ENCODE measurements at places on chromosomes 2 and 18.
A peak's percentile ranks its signal among the peaks of the same experiment; 100 is the strongest.

DNA sequence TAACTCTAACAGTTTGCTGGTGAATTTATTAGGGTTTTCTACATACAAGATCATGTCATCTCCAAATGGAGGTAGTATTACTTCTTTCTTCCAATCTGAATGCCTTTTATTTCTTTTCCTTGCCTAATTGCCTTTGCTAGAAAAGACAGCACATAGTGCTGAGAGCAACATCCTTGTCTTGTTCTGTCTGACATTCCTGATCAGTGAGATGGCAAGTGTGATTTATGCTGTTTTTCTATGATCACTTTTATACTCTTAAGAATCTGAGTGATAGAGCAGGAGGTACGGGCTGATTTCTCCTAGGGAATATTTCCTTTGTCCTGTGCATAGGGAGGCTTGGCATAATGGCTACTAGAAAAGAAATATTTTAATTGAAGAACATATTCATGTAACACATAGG lies 17.3 kb downstream of the LYPD6B start:
- DNase-seq = no peak

GRCh38 chr2:200962811-200963123 lies 693 bp downstream of the ORC2 start:
- no peak for DNase-seq

DNA sequence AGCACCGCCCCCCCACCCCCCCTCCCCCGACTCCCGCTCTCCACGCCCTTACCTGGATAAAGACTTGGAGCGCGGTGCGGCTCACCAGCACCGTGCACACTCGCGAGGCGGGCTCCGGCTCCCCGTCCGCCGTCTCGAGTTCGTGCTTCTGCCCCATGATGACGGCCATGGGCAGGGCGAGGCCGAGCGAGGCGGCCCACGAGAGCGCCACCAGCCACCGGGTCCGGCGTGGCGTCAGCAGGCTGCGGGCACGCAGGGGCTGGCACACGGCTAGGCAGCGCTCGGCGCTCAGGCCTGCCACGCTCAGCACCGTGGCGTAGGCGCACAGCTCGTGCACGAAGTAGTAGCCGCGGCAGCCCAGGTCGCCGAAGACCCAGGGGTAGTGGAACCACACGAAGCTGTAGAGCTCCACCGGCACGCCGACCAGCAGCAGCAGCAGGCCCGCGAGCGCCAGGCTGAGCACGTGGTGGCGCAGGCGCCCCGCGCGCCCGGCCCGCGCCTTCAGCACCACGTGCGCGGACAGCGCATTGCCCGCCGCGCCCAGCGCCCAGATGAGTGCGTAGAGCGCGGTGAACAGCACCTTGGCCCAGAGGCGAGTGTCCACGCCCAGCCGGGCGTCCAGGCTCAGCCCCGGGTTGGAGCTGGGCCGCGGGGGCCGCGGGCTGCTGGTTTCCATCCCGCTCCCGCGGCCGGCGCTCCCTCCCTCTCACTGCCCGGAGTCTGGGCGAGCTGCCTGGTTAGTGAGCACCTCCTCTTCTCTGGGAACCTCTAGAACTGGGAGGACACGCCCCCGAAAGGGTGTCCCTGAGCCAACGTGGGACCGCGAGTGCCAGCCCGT lies at the start of gene NTSR2:
Gene NTSR2, minus strand, starts transcription at position 742 of the 838 bp plus-strand sequence. Its CDS starts 66 bp downstream, at position 676.
- DNase-seq = no peak

DNA sequence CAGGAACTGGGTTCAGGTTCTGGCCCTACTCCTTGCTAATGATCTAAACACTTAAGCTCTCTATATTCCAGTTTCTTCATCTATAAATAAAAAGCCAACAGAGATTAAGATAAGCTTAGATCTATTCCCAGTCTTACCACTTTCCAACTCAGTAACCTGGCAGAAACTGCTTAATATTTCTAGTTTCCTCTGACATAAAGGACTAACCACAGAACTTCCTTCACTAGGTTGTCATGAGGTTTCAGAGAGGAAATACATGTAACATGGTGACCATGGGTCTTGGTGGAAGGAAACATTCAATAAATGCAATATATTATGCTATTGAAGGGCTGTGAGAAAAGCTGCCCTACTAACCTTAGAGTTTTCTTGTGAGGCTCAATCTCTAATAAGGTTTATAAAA lies 114.4 kb upstream of the PDE1A start:
- no peak for DNase-seq

DNA sequence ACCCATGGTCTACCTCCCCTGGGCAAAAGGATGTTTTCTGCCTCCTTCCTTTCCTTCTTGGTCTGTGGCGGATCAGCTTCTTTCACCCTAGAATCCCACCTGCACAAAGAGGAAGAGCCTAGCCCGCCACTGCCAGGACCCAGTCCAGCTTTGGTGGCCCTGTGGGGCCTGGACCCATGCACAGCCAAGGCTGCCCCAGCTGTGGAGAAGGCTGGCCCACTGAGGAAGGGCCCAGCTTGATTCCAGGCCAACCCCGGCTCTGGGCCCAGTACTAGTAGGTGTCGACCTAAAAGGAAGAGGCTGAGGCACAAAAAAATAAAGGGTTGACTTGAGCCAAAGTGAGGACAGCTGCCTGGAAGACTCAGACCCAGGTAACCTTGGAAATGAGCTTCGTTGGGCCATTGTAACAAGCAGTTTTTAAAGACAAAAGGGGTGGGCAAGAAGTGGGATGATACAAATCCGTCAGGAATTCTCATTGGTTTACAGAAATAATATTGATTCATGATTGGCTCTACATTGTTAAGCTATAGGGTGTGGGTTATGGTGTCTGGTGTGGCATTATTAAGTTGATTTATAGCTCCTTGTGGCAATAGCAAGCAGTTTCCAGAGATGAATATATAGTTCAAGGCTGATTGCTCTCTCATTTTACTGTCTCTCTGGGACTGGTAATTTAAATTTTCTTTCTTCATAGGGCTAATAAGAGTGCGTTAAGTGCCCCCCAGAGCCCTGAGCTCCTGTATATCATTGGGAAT lies 29.8 kb upstream of the MAL start:
- no peak for DNase-seq

DNA sequence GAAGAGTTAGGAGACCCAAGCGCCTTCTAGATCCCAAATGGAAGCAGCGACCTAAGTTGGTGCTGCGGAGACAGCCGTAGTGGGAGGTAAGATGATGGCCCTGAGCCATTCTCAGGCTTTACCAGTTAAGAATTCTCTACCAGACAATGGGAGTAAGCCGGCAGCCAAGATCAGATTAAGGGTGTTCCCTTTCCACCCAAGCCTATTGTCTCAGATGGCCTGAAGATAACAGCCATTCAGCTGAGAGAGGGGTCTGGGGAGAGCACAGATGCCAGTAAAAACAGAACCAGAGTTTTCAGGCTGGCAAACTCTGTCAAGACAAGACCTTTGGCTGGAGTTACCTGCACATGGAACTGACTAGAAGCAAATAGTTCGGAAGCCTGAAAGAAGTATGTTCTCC lies 191.7 kb upstream of the HAAO start:
- no peak for DNase-seq

- no peak for DNase-seq
Observed at GRCh38 chr2:219511547-219512325, 2.5 kb upstream of the ASIC4 start.

DNA sequence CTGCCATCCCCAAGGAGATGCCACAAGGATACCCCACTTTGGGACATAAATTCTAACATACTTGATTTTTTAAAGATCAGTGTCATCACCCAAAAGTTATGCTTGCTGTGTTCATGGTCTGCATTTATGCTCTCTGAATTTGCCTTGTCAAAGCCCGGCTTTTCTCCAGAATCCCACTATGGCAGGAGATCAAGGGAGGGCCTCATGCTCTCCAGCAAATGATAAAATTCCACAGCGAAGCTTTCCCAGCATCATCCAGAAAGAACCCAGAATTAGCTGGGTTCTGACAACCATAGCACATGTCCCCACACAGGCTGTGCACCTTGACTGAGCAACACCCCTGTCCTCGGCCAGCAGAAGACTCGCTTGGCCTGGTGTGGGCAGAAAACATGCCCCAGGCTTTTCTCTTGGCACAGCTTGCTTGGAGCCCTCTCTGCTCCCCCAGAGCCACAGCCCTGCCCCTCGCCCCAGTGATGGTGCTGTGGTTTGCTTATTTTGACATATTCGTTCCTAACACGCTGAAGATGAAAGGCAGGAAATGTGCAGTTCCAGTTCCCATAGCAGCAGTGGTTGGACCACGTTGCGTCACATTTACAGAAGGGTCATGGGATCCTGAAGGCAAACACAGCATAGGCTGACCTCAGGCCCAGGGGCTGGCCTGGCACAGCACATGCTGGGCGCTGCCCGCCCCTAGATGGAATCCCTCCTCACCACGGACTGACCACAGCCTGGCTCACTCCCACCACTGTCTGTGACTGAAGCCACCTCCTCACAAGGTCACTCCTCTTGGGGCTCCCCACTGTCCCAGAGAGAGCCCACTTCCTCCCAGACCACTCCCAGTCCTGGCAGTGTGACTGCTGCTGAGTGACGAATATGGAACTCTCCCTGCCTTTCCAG lies 14.1 kb upstream of the CHRNA1 start:
- peak; percentile 53 for DNase-seq

DNA sequence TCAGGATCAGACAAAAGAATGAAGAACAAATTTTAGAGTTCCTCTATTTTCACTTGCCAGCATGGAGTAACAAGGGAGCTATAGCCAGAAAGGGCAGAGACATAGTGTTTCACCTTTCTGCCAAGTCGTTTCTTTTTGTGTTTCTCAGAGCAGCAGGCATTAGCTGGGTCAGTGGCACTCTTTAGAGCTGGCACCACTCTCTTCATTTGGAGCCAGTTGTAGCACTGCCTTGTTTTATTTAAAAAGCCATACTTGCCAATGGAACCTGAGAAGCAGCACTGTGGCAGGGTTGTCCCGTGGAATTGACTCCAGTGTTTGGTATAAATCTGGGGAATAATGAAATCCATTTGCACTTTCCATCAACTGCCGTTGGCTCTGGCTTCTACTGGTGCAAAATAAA lies 64.0 kb downstream of the LRRTM4 start:
- DNase-seq = no peak
